Natural killer cell (primary cell): ENCODE measurements at places on chromosomes 5 and 9. TPM values are rescaled to one million over a fixed set of nuclear protein-coding genes. Genes with fewer than 3 reads are reported as not detected.

The SMIM15 gene
- total RNA-seq: 19.5 TPM

The SPINK4 gene
- total RNA-seq: not detected

The ESM1 gene
- 0.95 TPM for total RNA-seq

The SLC4A9 gene
- total RNA-seq: not detected

The CACFD1 gene
- total RNA-seq: 4.5 TPM
